ENCODE measurements at places on chromosomes 4 and X.

DNA sequence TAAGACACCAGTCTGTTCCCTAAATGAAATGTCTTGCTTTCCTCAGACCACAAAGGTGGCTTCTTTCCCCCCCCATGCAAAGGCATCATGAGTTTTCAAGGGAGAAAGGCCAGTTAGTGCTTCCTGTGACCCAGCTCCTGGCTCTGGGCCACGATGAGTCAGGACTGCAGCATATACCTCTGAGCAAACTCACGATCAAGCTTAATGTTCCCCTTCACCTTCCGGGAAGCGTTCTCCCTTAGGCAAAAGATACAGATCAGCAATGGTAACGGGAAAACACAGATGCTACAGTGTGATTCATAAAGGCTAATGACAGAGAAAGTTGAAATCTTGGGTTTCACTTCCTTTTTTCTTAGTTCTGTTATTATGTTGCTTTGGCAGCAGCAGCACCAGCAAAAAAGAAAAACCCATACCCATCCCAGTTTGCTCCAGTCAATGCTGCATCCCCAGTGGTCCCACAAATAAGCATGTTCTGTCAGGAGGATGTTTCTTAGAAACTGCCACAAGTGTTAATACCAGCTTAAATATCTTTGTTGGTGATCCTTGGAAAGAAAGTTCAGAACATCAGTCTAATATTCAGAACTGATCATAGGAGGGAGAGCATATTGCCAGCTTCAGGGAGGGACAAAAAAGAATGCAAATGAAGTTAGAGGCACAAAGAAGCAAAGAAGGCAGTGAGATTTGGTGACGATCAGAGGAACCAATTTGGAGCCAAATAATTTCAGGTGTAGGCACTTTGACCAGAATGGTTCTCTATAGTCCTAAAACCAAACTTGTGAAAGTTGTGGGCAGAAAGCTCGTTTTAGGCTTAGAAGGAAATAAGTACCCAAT is 41.2 kb downstream of the LONRF3 start:
- no peak for DNase-seq

GRCh38 chrX:6983207-6983955 is 164.1 kb upstream of the STS start:
- DNase-seq: no peak

DNA sequence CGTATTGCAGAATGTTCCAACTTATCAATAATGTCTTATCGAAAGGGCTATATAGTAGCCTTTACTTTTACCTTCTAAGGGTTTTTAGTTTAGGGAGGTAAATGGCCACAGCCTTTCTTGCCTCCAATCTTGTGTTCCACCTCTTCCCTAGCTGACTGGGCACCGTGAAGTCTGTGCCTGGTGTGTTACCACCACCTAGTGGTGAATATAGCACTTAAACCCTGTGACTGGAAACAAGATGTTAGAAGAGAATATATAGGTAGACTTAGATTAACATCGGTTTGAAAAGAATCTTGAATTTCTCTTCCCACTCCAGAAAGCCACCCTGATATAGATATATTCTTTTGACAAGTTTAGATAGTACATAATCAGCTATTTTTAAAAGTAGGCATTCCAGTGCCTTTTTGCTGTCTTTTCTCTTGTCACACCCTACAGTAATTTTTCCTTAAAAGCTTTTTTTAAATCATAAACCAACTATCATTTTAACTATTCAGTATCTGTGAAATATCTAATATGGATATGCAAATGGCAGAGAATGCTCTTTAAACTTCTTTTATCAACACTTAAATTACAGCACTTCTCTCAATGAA is 27.8 kb upstream of the ADH7 start:
- DNase-seq: peak; percentile 9

GRCh38 chrX:39907964-39908661 is 189.6 kb downstream of the BCOR start:
- no peak for DNase-seq

DNA sequence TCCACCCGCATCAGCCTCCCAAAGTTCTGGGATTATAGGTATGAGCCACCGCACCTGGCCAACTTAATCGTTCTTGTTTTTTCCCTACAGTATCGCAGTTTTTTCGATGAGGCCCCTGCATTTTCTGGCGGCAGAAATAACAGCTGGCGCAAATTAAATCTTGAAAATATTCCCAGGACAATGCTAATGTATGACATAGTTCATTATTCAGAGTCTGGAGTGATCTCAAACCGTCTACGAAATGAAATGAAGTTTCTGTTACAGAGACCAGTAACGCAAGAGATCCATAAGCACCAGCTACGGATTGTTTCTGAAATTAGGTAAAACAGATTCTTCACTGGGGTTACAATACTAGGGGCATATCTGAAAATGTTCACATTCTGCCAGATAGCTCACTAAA is 27.3 kb downstream of the CXorf58 start:
- no peak for DNase-seq

DNA sequence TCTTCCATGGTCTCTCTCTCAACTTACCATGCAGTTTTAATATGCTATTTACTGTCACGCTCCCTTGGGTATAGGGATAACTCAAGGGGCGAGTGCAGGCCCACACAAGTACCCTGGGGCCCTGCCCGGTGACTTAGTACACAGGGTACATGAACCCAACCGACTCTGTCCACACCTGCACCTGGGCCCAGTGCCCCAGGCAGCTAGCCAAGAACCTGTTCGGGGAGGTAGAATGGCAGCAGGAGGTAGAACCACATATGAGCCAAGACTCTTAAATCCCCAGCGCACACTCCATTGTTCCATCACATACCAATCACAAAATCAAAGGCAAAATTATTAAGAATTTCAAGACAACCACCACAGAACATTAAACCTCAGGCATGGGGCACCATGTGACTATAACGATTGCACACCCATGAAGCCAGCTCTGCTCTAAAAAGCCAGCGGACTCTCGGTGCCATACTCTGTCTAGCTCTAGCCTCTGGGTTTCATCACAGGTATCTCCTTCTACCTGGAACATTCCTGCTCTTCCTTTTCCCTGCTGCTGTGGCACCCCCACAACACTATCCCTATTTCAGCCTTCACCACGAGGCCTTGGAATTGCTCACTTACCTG is 14.6 kb downstream of the PHF8 start:
- DNase-seq: no peak

DNA sequence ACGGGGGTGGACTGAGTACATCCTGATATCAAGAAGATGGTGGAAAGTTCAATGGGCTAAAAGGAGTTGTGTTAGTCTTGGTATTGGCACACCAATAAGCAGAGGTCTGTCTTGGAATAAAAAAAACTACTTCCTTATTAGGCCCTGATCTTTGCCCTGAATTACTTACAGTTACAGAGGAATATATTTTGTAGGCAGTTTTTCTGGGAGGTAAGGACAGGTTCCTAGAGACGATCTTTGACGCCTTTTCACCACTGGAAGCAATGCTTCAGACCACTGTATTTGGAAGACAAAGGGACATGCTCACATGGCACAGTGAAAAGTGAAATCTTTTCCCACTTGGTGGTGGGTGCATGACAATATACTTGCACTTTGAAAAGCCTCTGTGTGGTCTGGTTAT is 618 bp upstream of the XK start:
- no peak for DNase-seq

GRCh38 chrX:155766321-155766720 is 114.8 kb upstream of the VAMP7 start:
- DNase-seq: no peak

GRCh38 chr4:139978692-139979091 is 175.3 kb downstream of the MAML3 start:
- DNase-seq: no peak

DNA sequence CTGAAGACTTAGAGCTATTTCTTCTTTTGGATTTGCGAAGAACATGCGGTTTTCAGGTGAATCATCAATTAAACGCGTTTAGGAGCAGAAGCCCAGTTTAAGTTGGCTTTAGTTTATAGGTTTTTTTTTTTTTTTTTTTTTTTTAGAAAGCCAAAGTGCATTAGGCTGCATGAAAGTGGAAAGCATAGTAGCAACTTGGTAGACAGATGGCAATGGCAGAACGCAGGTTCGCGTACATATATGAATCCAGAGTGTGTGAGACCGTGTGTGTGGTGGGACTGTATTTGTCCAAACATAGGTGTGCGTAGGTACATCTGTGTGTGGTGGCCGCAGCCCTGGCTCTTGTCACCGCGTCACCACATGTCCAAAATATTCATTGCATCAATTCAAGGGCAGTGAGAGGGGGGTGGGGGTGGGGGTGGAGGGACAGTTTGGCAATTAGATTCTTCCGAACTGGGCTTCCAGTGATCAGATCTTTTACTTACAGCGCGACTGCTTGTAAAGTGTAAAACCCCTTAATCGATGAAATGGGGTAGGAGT is 901 bp downstream of the JADE1 start:
- DNase-seq: no peak

DNA sequence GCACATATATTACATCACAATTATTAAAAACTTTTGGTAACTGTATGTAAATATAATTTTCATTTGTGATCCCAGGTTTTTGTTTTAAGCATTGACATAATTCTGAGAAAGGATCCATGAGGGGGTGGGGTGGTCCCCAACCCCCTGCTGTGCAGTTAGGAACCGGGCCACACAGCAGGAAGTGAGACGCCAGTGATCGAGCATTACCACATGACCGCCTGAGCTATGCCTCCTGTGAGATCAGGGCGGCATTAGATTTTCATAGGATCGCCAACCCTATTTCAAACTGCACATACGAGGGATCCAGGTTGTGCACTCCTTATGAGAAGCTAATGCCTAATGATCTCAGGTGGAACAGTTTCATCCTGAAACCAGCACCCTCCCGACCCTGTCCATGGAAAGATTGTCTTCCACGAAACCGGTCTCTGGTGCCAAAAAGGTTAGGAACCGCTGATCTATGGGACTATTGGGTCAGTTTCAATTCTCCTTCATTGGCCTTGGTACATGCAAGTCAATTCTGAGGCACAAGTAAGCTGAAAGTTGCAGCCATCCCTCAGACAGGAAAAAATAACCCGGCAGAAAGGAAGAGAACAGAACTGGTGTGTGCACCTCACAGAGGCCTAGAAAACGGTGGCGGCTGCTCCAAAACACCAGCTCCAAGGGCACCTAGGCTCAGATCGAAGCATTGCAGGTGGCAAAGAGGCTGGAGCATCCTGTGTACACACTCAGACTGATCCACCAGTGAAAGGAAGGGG is 7.0 kb upstream of the TMSB4X start:
- DNase-seq: no peak

GRCh38 chrX:67545036-67545821 is 1.4 kb downstream of the AR start:
- DNase-seq: no peak

DNA sequence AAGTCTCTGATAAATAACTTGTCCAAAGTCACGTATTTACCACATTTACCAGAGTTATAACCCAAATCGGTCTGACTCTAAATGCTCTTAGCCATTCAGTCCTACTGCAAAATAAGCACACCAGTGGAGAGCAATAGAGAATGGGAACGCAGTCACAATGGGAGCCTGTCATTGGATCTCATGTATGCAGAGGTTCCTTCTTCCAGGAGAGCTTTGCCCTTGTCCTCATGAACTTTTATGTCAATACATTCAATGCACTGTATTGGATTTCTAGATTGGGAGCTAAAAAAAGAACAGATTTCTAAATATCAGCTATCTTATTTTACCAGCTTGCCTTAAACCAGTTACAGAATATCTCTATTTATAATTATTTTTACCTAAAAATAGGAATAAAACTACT is 149.1 kb upstream of the CXXC4 start:
- no peak for DNase-seq

- no peak for DNase-seq
Measured at GRCh38 chrX:63738696-63739095, 46.3 kb downstream of the ARHGEF9 start.

DNA sequence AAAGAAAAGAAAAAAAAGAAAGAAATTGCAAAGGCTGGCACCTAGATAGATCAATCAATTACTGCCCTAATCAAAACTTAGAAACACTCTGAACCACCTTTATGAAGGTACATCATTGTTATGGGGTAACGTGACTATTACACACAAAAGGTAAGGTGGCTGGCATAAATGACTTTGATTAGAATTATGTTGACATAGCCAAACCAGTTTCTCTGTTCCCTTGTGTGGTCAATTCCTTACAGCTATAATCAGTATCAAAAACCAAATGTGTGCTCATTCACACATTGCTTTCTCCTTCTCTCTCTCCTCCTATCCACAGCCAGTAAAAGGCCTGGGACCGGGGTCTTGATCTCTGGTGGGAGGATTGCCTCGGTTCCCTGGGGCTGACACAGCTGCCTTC is 48.7 kb downstream of the RHOH start:
- no peak for DNase-seq

- no peak for DNase-seq
Measured at GRCh38 chr4:99310389-99310788, 10.8 kb downstream of the ADH1B start.

DNA sequence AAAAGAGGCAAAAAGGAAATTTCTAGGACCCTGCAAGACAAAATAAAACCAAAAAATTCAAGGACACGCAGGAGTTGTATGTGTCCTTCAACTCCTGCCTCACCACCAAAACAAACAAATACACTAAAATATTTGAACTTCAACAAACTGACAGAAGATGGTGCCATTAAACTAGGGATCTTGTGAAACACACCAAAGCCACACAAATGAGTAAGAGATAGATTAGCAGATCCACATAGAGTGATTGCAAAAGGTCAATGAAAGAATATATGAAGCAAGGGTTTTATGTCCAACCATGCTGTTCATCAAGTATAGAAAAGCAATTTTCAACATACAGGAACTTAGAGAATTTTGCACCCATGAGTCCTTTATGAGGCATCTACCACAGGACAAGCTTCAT is 40.1 kb upstream of the SCML1 start:
- DNase-seq: no peak

- no peak for DNase-seq
Measured at GRCh38 chrX:11137543-11138139, 26.5 kb downstream of the HCCS start.

DNA sequence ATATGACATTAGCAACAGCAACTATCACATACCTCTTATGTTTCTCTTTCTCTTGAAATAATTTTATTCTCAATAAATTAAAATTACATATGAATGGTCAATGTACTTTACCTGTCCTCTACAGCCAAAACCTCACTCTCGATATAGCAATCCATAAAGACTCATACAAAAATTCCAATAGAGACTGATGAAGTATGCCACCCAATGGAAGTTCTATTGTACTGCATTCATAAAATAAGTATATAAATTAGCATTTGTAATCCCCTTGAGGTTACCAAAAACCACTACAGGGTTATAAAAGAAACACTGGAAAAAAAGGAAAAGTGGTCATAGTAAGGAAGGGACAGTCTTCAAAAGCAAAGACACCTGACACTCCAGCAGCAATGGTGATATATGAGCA is 32.8 kb downstream of the CLDN2 start:
- DNase-seq: no peak

- DNase-seq: no peak
Measured at GRCh38 chr4:957231-957580, 16.2 kb downstream of the DGKQ start.

- DNase-seq: no peak
Measured at GRCh38 chr4:10715696-10716095, 31.1 kb upstream of the CLNK start.

DNA sequence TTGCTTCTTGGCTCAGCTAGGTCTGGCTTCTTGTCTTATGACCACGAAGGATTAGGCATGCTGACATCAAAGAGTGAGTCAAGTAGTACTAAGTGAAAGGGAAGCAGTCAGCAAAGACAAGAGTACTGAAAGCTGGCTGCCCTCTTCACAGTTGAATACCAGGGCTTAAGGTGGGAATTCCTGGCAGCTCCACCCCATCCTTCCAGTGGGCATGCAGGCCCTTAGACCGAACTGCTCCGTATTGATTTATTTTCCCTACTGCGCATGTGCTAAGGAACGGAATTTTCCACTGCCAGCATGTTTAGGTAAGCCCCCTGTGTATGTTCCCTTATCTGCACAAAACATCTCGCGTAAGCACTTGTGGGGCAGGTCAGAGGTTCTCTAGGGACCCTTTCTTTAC is 2320.1 kb downstream of the ARAP2 start:
- DNase-seq: no peak
